ENCODE measurements at places on chromosomes 1 and 21.

DNA sequence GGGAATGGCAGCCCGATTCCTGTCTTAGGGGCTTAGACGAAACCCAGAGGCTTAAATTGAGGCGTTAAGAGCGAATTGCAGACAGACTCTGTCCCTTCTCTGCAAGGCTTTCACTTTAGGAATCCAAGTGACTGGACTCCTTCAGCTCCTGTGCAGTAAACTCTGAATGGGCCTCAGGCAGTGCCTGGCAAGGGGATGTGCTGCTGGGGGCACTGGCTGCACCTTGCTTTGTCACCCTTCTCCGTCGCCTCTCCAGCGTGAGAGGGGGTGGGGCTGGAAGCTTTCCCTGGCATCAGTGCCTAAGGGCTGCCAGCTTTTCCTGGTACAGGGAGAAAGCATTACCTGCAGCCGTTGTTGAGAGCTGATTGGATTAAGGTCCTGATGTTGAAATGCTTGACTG is 39.9 kb upstream of the NFASC start:
- no peak for DNase-seq

DNA sequence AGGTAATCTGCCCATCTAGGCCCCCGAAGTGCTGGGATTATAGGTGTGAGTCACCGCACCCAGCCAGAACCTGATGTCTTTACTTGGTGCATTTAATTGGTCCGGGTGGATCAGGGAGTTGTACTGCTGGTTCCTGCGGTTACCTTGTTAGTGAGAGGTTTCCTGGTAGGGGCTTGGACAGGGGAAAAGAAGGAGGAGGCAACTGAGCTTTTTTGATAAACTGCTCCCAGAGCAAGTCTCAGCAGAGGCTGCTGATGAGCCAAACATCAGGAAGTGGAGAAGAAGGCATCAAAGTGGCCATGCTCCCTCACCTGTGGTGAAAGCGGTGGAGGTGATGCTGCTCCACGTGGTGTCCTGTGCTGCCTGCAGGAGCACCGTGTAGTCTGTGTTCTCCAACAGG is 161.5 kb upstream of the KIAA0040 start:
- no peak for DNase-seq

GRCh38 chr1:7117399-7118281 is 332.4 kb downstream of the CAMTA1 start:
- peak; percentile 64 for DNase-seq

- DNase-seq: no peak
Observed at GRCh38 chr1:247409869-247410544, 6.0 kb upstream of the NLRP3 start.

DNA sequence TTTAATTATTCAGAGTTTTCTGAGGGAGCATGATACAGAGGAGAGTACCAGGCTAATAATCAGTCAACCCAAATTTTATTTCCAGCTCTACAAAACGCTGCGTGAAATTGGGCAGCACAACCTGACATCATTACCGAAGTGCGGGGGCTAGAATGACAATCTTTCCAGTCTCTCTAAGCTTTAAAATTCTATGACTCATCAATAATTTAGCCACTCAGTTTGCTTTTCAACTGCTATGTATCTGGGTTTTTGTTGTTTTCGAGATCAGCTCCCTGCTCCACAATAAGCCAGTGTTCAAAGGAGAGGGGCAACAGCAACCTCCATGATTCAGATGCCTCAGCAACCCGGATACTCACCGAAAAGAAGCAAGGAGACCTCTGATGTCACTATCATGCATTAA is 13.9 kb downstream of the SORT1 start:
- DNase-seq: no peak

- no peak for DNase-seq
Observed at GRCh38 chr1:78060857-78061563, 15.2 kb downstream of the GIPC2 start.

DNA sequence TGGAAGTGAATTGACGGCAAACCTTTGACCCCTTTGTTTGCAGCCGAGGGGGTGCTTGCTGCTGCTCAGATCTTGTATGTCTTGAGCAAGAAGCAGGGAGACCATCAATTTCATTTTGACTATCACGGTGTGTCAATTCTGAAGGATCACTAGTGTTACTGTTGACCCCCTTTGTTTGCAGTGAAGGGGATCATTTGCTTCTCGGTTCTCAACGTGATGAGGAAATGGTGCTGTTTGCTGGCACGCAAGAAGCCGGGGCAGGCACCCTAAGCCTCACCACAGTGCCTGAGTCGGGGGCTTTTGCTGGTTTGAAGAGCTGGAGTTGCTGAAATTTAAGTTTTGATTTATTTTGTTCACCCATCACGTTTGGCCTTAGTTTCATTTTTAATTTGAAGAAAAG is 7.5 kb downstream of the RBM15 start:
- DNase-seq: no peak

DNA sequence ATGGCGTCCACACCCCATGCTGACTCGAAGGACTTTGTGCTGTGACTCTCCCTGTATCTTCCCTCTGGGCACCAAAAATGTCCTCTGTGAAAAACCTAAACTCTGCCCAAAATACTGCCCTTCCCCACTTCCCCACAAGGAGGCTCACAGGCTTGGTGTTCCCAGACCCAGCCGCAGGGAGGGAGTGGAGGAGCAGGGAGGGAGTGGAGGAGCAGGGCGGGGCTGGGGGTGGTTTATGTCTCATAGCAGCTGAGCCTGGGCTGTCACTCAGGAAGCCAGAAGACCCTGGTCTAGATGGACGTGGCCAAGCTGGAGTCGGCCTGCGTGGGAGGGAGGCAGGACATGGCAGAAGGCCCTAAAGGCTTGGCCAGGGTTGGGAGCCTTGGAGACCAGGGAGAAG is 461.7 kb downstream of the PTPRU start:
- no peak for DNase-seq

DNA sequence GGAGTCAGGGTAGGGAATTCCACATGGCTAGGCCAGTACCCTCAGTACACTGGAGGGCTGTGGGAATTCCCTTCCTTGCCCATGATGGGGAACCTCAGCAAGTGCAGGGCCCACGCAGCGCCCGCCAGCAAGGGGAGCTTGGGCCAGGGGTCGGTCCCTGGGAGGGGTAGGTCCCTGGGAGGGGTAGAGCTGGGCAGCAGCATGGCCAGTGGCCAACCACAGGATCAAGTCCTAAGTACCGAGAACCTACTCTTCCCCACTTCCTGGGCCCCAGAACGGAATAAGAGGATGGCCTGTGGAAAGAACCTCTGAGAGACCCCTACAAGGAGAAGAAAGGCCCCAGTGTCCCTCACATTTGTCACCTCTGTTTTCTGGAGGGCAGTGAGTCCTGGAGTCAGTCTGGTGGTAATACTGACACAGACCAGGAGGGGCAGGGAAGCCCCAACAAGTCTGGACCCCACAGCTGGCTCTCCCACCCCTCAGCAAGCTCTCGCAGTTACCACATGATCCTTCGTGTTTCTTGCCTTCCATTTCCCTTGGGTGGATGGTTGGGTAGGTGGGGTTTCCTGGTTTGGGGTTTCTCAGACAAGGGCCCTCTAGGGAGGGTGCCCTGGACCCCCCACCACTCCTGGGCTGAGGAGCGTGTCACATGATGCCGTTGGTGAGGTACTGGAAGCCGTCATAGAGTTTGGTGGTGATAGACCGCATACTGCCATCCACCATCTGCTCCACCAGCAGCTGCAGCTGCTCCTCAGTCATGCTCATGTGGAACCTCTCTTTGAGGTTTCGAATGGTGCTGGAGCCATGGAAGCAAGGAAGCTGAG is 10.3 kb downstream of the ZNF687 start:
- no peak for DNase-seq

DNA sequence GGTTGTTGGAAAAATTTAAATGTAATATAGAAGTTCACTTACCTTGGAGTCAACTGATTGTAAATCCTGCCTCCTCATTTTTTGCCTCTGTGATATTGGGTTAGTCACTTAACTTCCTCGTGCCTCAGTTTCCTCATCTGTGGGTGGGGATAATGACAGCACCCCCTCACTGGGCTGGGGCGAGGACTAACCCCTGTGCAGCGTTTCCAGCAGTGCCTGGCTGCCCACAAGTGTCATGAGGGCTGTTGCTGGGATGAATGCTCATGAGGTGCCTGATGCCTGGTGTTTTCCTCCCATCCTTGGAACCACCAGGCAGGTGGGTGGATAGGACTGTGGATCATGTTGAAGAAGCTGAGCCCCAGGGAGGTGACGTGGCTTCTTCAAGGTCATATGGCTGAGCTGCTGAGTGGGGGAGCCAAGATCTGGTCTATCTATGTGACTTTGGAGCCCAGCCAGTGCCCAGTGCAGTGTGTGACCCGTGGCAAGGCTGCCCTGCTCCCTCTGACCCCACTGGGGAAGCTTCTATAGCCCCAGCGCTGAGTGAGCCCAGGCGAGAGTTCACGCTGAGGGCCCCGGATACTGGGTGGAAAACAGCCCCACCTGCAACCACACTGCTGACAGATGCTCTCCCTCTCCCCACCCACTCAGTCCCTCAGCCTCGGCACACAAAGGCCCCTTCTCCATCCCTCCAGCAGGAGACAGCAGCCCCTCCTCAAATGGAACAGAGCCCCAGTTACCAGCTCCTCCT is 446.0 kb downstream of the PTPRU start:
- DNase-seq: no peak

GRCh38 chr1:27348861-27349783 is 7.3 kb downstream of the SYTL1 start:
- no peak for DNase-seq

- DNase-seq: no peak
Observed at GRCh38 chr21:34724857-34725195, 56.0 kb downstream of the CLIC6 start.

- DNase-seq: no peak
Observed at GRCh38 chr1:176379626-176380339, 83.2 kb upstream of the PAPPA2 start.

GRCh38 chr1:48794816-48795215 is 18.1 kb upstream of the BEND5 start:
- DNase-seq: no peak

DNA sequence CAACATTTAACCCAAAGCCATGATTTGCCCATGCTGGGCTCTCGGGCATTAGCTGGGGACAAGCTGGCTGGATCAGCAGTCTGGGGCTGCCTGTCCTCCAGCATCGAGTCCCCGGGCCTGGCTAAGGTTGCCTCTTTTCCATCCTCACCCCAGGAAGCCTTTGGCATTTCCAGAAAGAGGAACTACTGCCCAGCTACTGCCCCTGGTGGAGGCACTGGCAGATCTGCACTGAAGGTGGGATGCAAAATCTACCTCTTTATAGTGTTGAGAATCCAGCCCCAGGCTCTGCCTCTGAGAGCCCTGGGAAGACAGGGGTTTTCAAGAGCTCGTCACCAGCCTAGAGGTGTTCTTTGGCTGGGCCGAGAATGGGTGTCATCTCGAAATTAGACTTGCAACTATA is 635.9 kb downstream of the MATN1 start:
- no peak for DNase-seq

- no peak for DNase-seq
Observed at GRCh38 chr1:173580658-173581057, 22.2 kb downstream of the SLC9C2 start.

DNA sequence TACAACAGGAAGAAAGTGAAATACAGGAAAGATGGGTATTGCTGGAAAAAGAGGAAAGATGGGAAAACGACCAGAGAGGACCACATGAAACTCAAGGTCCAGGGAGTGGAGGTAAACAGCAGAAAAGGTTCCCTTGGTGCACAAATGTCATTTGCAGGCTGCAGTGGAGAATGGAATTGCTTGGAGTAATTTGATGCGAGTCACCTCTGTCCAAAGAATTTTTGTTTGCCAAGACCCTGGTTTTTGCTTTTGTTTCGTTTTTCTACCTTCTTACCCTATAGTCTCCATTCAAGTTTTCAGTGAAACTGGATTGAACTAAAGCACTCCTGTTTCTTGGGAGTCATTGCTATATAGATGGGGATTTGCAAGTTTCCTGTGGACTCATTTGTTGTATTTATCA is 464.3 kb downstream of the CAMTA1 start:
- DNase-seq: no peak

GRCh38 chr1:6582370-6582769 is 2.6 kb downstream of the ZBTB48 start:
- no peak for DNase-seq

DNA sequence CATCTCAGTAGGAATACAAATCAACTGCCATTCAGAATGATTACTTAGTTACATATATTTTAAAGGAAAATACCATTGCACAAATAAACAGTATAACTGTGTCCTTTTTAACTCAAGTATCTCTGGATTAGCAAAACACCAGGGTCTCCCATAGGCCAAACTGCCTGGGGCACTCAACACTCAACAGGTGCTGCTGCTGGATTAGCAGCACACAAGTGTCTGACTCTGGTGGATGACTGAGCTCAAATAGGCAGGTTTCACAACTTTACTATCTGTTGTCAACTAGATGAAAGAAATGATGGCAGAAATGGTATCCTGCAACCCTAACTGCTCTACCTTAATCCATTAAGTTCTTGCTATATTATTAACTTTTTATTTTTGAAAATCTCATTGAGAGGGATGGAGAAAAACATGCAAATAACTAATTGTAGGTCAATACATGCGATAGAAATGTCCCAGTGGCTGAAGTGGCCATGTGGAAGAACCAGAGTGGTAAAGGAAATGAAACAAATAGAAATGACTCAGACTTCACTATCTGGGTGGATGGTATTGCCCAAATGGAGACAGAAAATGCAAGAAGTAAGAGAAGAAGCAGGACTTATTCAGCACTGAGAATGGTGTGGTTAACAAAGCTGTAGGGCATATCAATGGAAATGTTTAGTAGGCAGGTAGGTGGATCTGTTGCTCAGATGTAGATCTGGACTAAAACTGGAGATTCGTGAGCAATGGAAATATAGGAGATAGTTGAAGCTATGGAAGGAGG is 90.8 kb upstream of the CCDC190 start:
- DNase-seq: no peak

GRCh38 chr1:55702064-55702463 is 486.9 kb upstream of the USP24 start:
- no peak for DNase-seq

DNA sequence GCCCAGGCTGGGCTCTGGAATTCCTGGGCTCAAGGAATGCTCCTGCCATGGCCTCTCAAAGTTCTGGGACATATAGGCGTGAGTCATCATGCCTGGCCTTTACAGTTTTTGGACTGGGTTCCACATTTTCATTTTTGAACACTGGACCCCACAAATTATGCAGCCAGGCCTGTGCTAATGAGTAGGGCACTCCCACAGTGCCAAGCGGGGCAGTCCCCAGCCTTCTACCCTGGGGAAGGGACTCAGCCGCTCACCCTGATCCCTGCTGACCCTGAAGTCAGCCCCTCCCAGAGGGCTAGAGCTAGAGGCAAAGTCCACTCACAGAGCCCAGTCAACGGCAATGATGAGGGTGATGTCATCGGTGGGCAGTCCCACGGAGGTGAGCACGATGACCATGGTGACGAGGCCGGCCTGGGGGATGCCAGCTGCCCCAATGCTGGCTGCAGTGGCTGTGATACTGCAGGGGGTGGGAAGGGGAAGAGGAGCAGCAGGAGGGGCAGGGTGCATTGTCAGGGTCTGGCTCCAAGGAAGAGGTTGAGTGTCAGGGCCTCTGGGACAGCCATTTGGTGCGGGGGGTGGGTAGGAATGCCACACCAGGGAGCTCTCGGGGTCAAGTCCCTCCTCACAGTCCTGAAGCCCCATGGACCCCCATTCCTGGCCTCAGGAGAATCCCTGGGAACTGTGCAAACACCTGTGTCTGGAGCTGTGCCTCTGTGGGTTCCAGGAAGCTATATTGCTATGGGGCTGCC is 27.6 kb downstream of the PODN start:
- no peak for DNase-seq

- DNase-seq: no peak
Observed at GRCh38 chr1:67896826-67897225, 63.6 kb upstream of the GNG12 start.

- DNase-seq: no peak
Observed at GRCh38 chr1:113515498-113515897, 125.2 kb downstream of the MAGI3 start.

- DNase-seq: no peak
Observed at GRCh38 chr1:205545001-205545919, 40.8 kb downstream of the CDK18 start.

GRCh38 chr21:15472108-15473040 is 257.4 kb upstream of the USP25 start:
- DNase-seq: no peak

Data from AG09319 (cell line).